ENCODE measurements at places on chromosomes 1 and 21.

- no peak for DNase-seq
Observed at GRCh38 chr21:37967036-37967435, 50.8 kb upstream of the KCNJ6 start.

- no peak for DNase-seq
Observed at GRCh38 chr1:65112811-65113210, 35.2 kb upstream of the AK4 start.

- no peak for DNase-seq
Observed at GRCh38 chr1:109425391-109426280, 612 bp downstream of the PSMA5 start.

DNA sequence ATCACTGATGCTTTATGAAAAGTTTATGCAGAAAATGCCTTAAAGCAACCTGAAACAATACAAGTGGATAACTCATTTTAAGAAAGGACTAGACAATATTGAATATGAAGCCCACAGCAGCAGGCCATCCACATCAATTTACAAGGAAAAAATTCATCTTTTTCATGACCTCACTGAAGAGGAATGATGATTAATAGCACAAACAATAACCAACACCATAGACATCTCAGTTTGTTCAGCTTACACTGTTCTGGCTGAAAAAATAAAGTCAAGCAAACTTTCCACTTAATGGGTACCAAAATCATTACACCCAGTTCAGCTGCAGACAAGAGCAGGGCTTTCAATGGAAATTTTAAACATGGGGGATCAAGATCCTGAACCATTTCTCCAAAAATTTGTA is 380.6 kb upstream of the NEGR1 start:
- no peak for DNase-seq

DNA sequence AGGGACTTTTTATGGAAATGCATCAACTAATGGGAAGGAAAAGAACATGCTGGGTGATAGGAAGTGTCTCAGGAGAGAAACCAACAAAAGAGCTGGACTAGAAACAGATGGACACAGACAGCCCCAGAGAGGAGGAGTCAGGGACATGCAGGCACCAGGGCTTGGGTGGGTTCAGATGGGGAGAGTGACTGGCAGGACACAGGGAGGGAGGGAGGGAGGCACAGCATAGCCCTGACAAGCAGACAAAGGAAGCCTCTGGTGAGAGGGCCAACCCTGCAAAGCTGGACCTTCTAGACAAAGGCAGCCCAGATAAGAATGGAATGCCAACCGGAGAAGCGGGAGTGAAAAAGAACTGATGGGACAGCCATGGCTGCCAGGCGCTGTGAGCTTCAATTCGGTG is 568.8 kb downstream of the AJAP1 start:
- DNase-seq = no peak

DNA sequence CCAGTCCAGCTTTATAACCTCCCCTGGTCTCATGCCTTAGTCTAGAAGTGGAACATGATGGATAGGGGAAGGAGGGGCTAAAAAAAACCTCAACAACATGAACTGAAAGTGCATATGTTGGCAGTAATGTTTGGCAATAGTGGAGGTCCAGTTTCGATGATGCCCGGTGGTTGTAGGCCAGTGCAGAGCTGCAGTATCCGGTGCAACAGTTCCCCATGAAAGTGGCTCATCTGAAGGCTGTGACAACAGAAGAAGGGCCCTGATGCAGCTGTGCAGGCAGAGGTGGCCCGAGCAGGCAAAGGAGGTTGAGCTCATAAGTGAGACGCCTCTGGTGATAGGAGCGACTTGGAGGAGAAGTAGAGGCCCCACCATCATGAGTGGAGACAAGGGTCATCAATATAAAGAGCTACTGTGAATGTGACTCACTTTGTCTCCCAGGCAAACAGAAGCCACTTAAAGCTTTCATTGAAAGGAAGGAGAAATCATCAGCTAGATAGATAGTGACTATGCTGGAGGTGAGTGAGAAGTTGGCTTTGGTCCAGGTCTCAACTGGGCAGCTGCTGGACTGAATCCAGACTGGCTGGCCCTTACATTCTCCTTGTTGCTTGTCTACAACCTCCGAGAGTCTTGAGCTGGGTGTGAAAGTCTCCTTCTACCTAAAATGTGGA is 10.2 kb upstream of the CREG1 start:
- DNase-seq = no peak

GRCh38 chr1:74498901-74499300 is 13.5 kb downstream of the LRRC53 start:
- no peak for DNase-seq

Data from AG09319 (cell line).